T-helper 1 cell (primary cell): ENCODE measurements at places on chromosomes 3 and 15.
A peak's percentile ranks its signal among the peaks of the same experiment; 100 is the strongest.

DNA sequence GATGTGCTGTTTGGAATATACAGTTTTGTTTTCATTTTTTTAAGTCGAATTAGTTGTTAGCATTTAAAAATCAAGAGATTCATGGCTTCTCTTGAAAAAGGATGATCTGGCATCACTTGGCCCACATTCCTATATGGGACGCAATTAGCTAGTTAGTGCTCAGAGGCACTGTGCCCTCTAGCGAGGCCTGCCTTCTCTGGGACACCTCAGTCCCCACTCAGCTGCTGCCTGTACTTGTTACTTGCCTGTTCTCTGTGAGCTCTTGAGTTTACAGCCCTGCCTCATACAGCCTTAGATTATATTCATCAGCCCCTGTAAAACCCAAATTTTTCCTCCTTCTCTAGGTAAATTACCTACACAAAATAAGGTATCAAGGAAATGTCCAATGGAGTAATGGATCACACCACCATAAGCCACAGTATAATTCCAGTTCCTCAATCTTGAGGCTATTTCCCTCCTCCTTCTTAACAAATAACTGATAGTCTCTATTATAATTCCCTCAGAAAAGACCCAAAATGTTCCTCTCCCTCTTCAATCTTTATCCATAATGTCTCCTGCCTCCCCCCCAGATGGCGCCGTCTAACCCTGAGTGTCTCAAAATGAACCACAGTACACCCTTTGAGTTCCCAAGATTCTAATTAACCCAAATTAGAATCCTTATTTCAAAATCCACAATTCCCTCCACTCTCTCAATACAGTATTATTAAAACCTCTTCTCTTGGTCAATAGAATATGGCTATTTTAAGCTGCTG, 2.7 kb downstream of the ZMAT3 start:
- DNase-seq = peak; percentile 19

DNA sequence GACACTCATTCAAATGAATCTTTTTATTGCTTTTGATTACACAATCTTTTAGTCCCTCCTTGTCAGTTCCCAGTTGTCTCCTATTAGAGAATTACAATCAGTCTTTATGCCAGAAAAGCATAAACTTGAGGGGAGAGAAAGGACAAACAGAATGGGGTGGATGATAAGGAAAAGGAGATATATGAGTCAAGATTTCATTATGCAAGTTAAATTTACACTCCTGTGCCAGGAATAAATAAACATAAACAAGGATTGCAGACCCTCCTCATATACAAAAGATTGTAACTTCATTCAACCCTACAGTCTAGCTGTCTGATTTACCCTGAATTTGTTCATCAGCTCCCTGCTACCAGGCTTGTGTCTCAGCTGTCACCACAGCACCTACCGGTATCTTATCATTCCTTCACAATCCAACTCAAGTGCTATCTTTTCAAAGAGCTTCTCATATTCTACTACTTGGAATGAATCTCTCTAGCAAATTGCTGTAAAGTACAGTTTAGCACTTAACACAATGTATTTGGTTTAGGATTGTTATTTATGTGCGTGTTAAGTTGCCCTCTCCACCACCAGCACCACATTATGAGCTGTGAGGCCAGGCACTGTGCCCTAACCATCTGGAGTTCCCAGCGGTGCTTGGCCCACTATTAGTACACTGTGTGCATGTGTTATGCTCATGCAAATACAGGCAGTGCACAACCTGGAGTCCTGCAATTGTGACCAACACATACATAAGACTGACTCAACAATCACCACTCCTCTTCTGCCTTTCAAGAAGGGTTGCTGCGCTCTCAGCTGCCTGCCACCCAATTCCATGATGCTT, 504.1 kb downstream of the TBL1XR1 start:
- no peak for DNase-seq

DNA sequence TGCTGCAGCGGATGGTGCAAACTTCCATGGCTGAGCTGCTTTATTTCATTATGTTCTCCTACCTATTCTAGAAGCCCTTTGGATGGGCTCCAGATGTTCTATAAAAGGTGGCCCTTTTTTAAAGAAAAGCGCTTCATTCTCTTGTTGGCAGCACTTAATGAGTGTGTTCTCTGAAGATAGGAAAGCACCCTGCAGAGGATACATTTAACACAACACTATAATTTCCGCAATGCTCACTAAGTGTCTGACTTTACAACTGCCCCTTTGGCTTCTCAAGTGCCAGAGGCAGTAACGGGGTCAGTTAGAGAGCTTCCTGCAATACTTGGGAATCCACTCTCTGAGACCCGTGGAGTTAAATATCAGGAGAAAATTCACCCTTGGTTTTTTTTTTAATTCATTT, 88.1 kb downstream of the MDFIC2 start:
- DNase-seq = no peak

DNA sequence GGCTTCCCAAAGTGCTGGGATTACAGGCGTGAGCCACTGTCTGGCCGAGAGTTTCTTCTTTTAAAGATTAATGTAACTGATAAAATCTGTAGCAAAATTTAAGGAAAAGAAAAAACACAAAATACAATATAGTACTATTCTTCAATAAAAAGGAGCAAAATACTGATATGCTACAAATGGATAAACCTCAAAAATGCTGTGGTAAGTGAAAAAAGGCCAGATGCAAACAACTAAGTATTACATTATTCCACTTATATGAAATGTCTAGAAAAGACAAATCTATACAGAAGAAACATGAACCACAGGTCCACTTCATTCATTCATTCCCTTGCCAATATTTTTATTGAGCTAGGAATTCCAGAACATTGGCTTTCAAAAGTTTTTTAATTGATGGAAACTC, 299.5 kb downstream of the CTNNB1 start:
- no peak for DNase-seq

GRCh38 chr15:56824175-56824574, 90.9 kb upstream of the ZNF280D start:
- DNase-seq = no peak

DNA sequence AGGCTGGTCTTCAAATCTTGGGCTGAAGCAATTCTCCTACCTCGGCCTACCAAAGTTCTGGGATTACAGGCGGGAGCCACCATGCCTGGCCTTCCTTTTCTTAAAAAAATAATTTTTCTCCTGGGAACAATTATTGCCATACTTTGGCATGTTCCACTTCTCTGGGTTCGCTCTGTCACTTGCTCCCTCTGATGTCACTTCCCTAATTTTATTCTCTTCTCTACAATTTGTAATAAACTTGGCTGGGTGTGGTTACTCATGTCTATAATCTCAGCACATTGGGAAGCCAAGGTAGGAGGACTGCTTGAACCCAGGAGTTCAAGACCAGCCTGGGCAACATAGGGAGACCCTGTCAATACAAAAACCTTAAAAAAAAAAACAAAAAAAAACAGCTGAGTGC, 6.1 kb upstream of the IMPDH2 start:
- no peak for DNase-seq

DNA sequence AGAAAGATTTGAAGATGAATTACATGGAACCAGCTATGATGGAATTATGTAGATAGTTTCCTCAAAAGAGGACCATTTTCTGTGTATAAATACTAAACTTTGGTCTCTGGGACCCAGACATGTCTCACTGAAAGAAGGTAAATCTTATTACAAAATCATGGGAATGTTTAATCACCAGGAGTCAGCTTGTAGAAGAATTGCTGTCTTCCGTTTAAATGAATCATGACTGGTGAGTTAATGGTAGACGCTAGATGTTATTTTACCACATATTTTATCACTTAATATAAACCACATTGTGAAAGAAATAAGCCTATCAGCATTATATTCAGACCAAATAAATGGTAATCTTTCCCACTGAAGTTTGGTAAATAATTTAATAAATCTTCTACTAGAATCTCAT, 322.3 kb upstream of the SUCLG2 start:
- DNase-seq = no peak

- DNase-seq = no peak
These were observed 5.9 kb upstream of the ABHD6 start for GRCh38 chr3:58231666-58232065.

DNA sequence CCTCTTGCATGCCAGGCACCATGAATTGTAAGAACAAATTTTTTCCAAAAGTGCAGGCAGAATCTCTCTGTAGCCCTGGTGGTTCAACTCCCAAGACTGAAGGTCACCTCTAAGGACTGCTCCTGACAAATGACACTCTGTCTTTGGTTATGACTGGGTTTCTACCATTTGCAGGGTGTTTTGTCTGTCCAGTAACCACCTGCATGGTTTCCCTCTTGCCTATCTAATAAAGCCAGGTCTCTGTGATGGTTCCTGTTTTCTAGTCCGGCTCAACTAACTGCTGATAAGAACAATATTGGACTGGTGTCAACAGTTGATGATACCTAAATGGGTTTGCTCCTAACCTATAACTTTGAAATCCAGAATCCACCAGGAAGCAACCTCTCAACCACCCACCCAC, 43.7 kb downstream of the ATP8B4 start:
- DNase-seq = no peak

DNA sequence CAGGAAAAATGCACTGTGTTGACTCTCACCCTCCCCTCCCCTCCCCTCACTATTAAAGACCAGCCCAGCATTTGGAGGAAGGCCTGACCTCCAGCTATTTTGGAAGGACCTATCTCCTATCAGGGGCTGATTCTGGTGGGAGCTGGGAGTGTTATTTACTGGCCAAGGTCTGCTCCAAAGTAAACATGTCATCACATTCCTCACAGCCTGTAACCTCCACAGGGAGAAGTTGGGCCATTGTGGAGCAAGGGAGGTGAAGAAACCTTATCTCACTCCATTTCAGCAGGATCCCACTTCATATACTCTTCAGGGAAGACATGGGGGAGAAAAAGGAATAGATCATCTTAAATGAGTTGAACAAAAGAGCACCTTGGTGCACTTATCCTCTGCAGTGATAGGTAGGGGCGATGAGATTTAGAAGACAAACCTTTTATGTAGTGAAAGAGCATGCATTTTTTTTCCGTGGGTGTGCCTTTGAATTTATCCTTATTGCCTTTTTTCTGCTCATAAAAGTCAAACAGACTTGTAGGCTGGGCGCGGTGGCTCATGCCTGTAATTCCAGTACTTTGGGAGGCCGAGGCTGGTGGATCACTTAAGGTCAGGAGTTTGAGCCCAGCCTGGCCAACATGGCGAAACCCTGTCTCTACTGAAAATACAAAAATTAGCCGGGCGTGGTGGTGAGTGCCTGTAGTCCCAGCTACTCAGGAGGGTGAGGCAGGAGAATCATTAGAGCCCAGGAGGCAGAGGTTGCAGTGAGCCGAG, 15.6 kb upstream of the FLNB start:
- no peak for DNase-seq

GRCh38 chr15:43775411-43775965, 1.3 kb downstream of the ELL3 start:
- DNase-seq = no peak

DNA sequence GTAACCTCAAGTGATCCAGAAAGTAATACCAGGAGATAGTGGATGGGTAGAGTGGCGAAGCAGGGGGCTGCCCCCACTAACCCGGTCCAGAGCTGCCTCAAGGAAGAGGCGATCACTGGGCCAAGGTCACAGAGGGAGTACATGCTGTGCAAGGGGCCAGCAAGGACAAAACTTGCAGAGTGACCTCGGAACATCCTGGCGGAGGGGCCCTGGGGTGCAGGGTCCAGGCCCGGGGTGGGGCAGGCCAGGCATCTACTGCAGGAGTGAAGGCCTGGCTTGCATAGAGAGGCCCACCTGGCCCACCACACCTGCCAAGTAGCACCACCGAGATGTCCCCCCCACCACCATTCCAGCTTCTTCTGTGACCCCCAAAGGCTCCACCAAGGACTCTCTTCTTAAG, 17.6 kb downstream of the IQSEC1 start:
- DNase-seq = no peak

GRCh38 chr3:136831461-136831860, 12.5 kb downstream of the SLC35G2 start:
- DNase-seq = no peak

DNA sequence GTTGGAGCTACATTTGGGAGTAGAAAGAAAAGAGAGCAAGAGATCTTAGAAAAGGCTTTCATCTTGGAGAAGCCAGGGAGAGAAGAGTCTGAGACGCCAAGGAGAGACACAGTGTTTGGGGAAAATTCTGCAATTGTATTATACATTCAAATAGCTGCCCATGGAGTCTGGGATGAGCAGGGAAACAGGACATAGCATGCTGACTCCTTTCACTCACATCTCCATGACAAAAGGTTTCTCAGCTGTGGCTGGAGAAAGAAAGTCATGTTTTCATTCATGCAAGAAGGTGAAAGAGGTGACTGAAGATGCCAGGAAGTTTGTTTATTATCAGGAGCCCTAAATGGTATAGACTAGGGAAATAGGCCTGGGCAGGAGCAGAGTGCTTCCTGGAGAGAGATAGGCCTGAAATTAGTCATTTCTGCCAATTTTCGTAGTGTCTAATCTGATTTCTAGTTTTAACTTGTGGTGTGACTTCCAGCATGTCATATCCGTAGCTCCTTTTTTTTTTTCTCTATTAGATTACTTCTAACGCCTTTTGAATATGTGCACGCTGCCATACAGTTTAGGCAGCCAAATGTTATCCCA, 34.1 kb downstream of the ACP3 start:
- peak; percentile 26 for DNase-seq

DNA sequence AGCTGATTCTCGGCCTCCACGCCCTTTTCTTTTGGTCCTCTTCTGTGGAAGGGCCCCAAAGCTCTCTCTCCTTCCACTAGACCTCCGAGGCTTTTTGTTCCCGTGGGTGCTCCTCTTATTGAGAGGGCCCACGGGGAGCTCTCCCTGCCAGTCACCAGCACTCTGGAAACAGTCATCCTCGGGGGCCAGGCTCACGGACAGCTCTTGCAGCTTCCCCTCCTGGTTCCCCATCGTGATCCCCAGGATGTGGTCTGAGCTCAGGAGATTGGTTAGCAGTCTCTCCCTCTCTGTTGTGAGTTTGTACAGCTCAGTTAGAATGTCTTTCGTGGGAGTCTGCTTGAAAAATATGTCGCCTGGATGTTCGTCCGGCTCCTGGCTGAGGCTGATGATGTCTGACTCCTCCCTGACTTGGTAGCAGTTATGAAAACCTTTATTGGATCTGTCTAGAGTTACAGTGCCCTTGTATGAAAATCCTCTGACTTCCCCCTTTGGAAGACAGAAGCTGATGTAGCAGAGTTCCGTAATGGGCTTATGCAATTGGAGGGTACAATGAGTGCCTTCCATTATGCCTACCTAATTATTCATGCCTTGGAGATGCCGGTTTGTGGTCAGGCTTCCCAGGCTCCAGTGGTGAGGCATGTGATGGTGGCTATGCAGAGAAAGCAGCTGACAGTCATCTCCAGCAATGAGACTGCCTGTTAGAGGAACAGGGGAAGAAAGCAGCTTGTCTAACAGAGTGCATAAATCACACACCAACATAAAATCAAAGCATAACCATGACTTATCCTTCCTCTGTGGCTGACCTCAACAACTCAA, 40.0 kb downstream of the FMN1 start:
- no peak for DNase-seq

DNA sequence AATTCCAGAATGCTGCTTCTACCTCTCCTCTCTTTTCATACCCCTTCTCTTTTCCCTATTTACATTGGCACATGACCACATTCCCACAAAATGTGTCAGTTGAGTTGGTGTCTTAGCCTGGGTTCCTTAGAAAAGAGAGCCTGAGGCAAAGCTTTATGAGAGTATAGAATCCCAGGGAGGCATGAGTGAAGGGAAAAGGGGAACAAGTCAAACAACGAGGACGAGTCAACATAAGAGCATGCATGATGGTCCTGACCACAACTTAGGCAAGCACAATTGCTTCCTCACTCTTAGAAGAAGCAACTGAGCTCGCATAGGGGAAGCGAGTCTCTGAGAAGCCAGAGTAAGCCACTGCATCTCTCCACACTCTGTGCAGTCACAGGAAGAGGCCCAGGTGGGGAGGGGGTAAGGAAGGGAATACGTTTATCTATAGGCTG, 15.4 kb upstream of the ZNF774 start:
- DNase-seq = no peak

- no peak for DNase-seq
These were observed 177.1 kb upstream of the CHRNA7 start for GRCh38 chr15:31852933-31853799.

GRCh38 chr3:196159952-196160804, 51.0 kb downstream of the ZDHHC19 start:
- DNase-seq = no peak
